ENCODE measurements at places on chromosomes 7 and 10.

DNA sequence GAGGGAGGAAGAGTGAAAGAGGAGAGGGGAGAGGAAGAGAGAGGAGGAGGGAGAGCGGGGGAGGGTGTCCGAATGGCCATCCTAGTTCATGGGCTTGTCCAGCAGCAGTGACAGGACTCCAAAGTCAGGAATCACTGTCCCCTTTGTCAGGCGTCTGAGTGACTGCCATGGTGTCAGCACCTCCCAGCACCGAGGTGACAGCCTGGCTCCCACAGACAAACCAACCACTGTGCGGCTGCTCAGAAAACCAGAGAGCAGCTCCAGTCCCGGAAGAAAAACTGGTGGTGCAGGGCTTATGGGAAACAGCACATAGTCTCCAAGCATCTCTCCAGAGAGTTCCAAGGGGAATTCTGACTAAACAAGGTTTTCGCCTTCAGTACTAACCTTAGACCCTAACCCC, 18.9 kb upstream of the FGFR2 start:
- H3K36me3 ChIP-seq: no peaks in the 10 kb centered on the region
- no peak overlapping the region for H3K4me3 ChIP-seq
- no peak for DNase-seq
- no peaks in the 10 kb centered on the region for H3K27me3 ChIP-seq

DNA sequence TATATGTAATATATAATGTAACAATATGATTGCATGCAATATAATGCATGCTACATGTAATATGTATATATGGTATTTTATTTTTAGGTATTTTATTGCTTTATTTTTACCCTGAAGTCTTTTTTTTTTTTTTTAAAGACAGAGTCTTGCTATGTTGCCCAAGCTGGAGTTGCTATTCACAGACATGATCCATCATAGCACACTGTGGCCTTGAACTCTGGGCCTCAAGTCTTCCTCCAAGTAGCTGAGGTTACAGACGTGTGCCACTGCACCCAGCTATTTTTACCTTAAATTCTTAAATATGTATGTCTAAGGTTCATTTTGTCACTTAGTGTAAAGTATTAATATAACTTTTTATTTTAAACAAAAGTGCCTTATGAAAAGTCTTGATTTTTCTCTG, 47.1 kb downstream of the MKLN1 start:
- H3K4me1 ChIP-seq: 0 out of 2 replicates have a peak, but pooled peaks cover 7% of the 10 kb centered on the region
- DNase-seq: no peak

DNA sequence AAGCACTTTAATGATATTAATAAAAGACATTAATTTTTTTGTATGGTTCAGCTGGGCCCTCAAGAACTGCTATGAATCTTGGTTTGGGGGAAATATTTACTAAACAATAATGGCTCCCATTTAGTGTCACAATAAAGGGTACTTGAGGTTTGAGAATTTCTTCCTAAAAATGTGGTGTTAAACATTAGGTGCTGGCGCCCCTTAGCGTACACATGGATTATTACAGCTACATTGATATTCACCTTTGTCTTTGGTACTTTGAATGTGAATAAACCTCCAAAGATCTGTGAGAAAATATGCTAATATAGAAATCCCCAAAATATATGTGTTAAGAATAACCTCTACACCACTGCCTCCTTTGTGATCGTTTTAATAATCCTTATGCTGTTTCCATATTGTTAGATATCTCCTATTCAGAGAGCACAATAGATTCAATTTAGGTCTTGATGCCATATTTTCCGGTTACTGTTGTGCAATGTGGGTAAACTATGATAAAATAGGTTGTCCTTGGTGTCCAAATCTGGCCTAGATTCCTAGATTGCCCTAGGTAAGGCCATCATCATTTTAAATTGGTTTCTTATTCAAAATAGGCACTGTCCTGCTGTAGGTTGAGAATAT, 161.8 kb upstream of the CACNA2D1 start:
- H3K4me3 ChIP-seq: no peak overlapping the region
- H3K27ac ChIP-seq: no peak overlapping the region
- H3K27me3 ChIP-seq: no peaks in the 10 kb centered on the region
- DNase-seq: no peak

GRCh38 chr10:58795560-58795959, 282.9 kb downstream of the BICC1 start:
- no peaks in the 10 kb centered on the region for H3K4me1 ChIP-seq
- no peaks in the 10 kb centered on the region for H3K36me3 ChIP-seq
- no peak overlapping the region for H3K4me3 ChIP-seq
- H3K27me3 ChIP-seq: no peaks in the 10 kb centered on the region
- no peak for DNase-seq

DNA sequence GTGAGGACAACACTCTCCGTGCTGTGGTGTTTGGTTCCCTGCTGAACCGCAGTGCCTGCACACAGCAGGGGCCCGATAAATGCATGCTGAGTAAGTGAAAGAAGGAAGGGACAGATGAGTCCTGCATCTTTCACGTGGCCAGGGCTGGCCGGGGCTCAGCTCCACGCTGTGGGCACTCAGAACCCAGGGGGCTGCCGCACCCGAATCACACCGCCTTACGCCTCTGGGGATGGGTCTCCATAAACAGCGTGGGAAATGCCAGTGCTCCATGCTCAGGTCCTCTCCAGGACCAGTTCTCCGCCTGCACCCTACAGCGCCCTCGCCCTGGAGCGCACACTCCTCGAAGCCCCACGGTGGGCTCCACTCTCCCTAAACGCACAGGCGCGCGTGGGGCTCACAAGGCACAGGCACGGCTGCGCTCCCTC, 38.1 kb downstream of the RASGEF1A start:
- peaks cover 3% of the 10 kb centered on the region for H3K36me3 ChIP-seq
- DNase-seq: peak; percentile 51
- peaks cover 19% of the 10 kb centered on the region for H3K27me3 ChIP-seq

- no peak overlapping the region for H3K27ac ChIP-seq
- DNase-seq: no peak
- H3K4me1 ChIP-seq: no peaks in the 10 kb centered on the region
- no peak overlapping the region for H3K4me3 ChIP-seq
- no peaks in the 10 kb centered on the region for H3K27me3 ChIP-seq
- no peaks in the 10 kb centered on the region for H3K36me3 ChIP-seq
Observed at GRCh38 chr10:126353666-126354065, 34.6 kb downstream of the ADAM12 start.

DNA sequence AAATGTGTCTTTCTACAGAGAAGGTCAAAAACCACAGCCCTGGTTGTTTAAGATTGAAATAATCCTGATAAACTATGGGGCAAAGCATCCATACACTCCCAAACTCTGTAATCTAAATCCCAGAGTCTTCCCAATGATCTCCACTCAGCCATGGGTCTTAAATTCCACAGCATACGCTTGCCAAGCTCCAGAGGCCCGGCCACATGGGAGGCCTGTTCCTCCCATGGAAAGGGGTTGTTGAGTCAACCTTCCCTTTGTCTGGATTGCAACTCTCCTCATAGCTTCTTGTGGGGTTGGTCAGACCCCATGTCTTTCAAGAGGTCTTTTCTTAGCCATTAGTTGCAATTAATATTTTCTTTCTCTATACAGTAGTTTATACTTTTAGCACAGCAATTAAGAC, 718 bp upstream of the STEAP4 start:
- peaks cover 1% of the 10 kb centered on the region for H3K27me3 ChIP-seq
- H3K4me3 ChIP-seq: no peak overlapping the region
- no peaks in the 10 kb centered on the region for H3K36me3 ChIP-seq
- H3K4me1 ChIP-seq: no peaks in the 10 kb centered on the region
- DNase-seq: no peak
- no peak overlapping the region for H3K27ac ChIP-seq

Data from H1 (cell line).